Heart left ventricle (tissue), 16 donors: ENCODE measurements at places on chromosomes 16 and 17.

DNA sequence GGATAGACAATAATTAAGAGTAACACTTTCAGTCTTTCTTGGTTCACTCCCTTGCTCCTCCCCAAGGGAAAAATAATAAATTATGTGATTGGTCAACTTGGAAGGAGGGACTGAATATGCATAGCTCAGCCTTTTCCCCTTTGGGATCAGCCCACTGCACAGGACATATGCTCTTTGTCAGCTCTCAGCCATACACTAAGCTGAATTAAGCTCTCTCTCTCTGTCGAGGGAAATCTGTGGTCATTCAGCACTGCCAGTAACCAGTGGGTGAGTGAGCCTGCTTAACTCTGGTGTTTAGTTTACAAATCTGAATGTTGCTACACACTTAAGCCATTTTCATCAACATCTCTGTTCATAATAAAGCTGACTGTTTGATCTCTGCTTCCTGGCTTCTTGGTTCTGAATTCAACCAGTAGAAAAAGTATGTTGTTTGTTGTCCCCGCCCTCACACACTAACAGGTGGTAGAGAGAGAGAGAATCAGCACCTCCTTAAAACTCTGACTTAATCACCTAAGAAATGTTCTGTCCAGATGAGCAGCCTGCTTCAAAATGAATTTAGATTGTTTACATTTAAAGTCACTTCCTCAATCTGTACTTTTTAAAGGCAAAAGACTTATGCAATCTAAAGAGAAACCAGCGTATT lies 102.3 kb upstream of the C17orf78 start:
- no peak for DNase-seq
- no peaks in the 10 kb centered on the region for H3K4me1 ChIP-seq
- H3K4me3 ChIP-seq: no peak overlapping the region
- H3K27ac ChIP-seq: no peak overlapping the region

DNA sequence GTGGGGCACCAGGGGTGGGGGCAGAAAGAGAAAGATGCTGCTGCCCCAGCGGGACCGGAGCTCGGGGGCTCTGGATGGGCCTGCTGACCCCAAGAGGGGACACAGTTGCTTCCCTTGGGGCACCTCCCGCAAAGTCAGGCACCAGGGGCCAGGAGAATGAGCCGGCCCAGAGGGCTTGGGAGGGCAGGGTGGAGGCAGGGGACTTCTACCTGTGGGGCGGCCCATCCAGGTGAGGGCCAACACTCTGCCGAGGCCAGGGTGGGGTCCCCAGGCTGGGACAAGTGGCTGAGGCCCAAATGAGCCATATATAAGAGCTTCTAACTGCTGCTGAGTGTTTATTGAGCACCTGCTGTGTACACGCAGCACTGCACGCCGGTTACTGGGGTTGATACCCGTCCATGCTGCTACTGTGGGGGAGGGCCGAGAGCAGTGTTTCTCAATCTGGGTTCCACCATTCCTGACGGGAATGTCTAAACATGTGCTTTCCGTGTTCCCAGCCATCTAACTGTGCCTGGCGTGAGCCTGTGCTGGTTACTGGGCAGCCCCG lies 211.7 kb upstream of the GSE1 start:
- no peak overlapping the region for H3K27ac ChIP-seq
- no peaks in the 10 kb centered on the region for H3K27me3 ChIP-seq
- DNase-seq: peak; percentile 24
- H3K36me3 ChIP-seq: no peaks in the 10 kb centered on the region

DNA sequence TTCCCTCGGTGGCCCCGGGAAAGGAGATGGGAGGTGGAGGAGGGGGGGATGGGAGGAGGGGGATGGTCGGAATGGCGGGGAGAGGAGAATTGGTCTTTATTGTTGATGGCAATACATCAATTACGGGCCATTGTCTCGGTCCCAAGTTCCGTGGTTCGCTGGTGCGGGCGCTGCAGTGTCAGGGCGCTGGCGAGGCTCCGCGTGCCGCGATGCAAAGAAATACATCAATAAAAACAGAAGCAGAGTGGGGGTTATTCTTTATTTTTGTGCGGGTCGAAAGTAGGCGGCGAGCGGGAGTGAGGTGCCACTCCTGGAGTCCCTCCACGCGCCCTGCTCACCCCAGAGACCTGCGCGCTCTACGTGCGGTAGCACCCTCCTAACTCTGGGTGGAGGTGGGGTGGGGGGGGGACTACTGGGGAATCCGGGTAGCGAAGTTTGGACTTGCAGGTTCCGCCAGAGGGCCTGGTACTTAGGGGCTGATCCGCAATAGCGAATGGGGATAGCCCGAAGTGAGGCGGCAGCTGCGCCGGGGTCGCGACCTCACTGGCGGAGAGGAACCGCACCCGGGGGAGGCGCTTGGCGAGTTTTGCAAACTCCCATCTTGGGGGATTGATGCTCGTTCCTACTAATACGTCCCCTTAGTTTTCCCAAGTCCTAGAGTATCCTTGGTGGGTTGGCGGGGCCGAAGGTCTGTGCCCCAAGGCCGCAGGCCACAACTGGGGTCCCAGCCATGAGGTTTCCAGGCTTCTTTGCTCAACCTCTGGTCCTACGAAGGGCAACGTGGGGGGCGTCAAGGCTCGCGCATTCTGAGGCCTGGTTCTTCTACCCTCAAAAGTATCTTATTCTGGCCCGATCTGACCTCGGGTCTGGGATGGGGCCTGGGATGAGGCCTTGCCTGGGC lies 3.5 kb upstream of the SALL1 start:
- H3K27me3 ChIP-seq: peaks cover 96% of the 10 kb centered on the region
- DNase-seq: no peak
- H3K4me1 ChIP-seq: peaks cover 22% of the 10 kb centered on the region
- H3K36me3 ChIP-seq: no peaks in the 10 kb centered on the region
- peak overlapping the region; percentile 31 for H3K4me3 ChIP-seq

DNA sequence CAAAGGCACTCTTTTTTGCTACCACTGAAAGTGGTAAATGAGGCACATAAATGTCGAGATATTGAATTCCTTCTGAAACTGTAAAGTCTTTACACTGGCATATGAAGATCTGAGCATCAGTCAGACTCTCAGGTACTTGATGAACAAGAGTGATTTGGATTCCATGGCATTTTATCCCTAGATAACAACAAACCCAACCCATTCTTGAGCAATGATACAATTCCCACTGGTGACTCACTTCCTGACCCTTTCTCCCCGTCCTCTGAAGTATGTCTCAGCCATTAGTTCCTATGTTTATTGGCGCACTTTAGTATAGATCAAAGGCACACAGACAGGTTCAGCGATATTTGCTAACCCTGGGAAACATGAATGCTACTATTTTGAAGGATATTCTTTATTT lies 147.0 kb upstream of the RBFOX1 start:
- no peak overlapping the region for H3K4me3 ChIP-seq
- H3K27ac ChIP-seq: no peak overlapping the region
- no peak for DNase-seq
- H3K27me3 ChIP-seq: no peaks in the 10 kb centered on the region
